ENCODE measurements at places on chromosomes 13 and 19. TPM values are rescaled to one million over a fixed set of nuclear protein-coding genes. Genes with fewer than 3 reads are reported as not detected.
A peak's percentile ranks its signal among the peaks of the same experiment; 100 is the strongest.

DNA sequence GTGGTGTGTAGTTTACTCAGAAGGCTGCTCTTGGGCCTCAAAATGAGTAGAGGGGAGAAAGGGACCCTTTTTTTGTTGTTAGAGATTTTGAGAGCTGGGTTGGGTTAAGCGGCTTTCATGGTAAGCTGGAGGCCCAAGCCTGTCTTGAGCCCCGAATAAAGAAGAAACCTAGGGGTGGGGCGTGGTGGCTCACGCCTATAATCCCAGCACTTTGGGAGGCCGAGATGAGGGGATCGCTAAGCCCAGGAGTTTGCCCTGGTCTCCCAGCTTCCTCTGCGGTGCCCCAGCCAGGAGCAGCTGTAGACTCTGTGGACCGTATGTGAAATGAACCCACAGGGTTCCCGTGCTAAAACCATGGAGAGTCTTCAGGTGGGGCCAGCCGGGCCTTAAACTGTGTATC is 56.1 kb downstream of the KDM4B start:
- DNase-seq, result no peak

GRCh38 chr19:1483979-1484428 is 5.0 kb upstream of the C19orf25 start:
- no peak for DNase-seq

GRCh38 chr13:51944428-51944827 is 66.8 kb downstream of the ATP7B start:
- DNase-seq, result no peak

DNA sequence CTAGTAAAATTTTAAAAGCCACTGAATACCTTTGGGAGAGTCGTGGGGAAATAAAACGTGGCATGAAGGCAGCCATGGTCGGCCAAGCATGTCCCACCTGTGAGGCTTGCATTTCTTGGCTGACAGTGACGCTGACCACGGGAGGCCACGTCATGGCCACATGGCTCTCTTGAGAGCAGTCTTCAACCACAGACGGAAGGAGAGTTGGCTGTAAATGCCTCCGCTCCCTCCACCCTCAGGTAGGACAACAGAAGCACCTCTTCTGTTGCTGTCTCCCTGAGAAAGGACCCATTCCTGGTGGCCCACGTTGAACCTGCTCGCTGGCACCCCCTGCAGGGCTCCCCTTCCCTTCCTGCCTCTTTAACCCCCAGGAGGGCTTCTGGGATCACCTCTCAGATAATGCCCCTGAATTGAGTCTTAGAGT is 10.6 kb upstream of the LRRC25 start:
- DNase-seq, result no peak

DNA sequence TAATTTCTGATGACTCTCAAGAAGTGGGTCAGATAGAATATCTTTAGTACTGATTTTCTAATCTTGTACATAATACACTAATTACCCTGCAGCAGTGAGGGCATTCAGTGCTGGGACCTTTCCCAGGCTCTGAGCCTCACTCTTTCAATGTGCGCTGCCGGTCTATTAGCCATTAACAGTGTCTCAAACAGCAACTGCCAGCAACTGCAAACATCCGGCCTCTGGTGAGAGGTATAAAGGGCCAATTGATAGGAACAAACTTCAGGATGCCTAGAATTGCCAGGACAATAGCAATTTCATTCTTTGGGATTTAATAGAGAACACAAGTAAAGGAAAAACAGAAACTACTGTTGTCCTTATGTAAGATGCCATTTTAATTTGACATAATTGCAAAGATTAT is 604.4 kb upstream of the SPRY2 start:
- DNase-seq, result peak; percentile 82

The SUCLA2 gene
- 91.4 TPM for polyA plus RNA-seq

The IGSF23 gene
- not detected for polyA plus RNA-seq
